CD4-positive, alpha-beta T cell treated with Interleukin-6 at 100 ng/mL for 8 hours (primary cell): ENCODE measurements at places on chromosomes 1 and 21.

DNA sequence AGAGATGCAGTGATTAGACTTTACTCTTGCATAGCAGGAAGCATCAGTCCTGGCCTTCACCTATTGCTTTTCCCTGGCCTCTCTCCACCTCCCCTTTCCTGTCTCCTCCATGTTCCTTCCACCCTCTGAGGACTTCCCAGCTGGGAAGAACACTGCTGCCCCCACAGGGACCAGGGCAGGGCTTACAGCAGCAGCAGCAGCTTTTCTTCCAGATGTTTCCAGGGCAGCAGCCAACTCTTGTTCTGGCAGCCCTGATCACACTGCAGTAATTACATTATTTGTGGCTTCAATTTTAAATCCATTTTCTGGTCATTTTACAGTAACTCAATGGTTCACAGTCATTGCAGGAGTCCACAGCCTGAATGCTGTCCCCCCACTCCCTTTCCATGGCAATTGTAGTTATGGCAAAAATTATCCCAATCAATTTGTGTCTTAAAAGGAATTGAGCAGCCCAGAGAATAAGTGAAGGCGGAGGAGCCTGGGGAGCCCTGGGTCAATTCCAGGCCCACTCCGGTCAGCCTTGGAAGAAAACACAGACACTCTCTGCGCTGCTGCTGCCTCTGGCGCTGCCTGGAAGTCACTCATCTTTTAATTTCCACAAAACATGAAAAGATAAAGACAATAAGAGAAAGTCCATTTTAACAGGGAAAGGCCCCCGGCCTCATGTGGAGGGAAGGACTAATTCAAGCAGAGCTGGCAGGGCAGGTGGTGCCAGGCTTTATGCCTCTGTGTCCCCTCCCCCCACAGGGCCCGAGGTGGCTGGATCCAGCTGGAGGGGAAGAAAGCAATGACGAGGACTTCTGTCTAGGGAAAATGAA, 148.6 kb downstream of the GRIK3 start:
- DNase-seq: no peak

- no peak for DNase-seq
These were observed 18.8 kb downstream of the LBR start for GRCh38 chr1:225409051-225409450.

- DNase-seq: no peak
These were observed 13.1 kb downstream of the MAP1LC3C start for GRCh38 chr1:241985787-241986186.

DNA sequence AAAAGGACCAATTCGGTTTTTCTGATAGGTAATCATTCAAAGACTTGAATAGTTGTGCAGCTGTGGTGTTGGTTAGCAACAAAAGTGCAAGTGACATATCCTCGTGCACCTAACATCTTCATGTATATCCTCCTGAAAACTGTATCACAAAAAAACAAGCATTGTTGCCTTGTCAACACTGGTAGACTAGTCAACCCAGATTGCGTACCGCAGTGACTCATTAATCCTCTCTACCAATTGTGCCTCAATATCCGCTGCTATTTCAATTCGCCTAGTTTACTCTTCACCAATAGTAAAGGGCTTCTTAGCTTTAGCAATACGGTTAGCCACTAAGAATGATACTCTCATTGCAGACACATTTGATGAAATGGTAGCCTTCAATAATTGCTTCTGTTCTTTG, 3.5 kb downstream of the HHAT start:
- DNase-seq: peak; percentile 51

DNA sequence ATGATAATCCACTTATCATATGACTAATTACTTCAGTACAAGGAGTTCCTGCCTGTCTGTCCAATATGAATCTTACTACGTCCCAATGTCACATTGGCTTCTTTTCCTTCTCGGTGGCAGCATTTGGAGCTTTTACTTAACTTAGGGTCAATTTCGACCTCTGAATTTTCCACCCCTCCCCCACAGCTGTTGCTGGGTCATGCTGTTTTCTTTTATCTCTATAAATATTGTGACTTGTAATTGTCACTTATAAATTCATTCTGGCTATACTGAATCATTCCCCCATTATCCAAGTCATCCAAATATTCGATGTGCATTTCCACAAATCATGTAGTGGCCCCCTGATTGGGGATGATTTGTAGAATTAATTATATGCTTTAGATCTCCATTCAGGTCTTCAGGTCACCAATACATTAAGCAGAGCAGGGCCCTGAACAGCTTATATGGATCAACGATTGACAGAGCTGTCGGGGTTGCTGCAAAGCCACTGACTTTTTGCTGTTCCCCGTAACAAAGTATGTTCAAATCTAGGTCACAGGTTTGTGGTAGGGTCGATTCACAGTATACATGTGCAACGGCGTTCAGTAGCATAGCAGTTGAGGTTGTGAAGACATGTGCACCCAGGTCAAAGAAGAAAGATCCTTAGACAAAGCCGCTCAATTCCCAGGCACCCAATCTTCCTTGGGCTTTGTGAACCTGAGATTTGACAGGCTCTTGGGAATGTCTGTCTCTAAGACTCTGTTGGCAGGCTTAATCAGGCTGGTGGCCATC, 18.3 kb upstream of the RNU1-4 start:
- no peak for DNase-seq

GRCh38 chr1:182620924-182621585, 16.9 kb upstream of the RGS16 start:
- DNase-seq: no peak

GRCh38 chr1:50651476-50652263, 228.4 kb upstream of the DMRTA2 start:
- no peak for DNase-seq

- no peak for DNase-seq
These were observed 18.5 kb downstream of the CLCA1 start for GRCh38 chr1:86487131-86487810.

- no peak for DNase-seq
These were observed 112.6 kb upstream of the ADAR start for GRCh38 chr1:154720328-154721297.

- no peak for DNase-seq
These were observed at the start of gene ELAVL4 for GRCh38 chr1:50108497-50109059. Gene ELAVL4 (plus strand): TSS chr1:50108920. CDS start chr1:50109190, 270 bp downstream.

DNA sequence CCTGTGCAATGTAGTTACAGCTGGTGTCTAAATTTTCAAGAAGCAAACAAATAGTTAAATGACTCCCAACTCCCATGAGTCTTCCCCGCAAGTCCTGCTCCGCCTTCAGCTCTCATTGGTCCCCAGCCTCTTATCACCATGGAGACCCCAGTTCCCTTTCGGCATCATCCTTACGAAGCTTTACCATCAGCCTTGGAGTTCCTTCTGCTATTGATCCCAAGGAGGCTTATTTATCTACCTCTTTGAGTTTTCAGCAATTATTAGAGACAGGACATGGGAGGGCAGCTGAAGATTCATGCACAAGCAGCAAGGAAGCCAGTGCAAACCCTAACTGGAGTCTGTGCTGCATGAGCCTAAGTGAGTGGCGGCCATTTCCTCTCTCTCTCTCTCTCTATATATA, 12.3 kb downstream of the KCNA2 start:
- DNase-seq: no peak

DNA sequence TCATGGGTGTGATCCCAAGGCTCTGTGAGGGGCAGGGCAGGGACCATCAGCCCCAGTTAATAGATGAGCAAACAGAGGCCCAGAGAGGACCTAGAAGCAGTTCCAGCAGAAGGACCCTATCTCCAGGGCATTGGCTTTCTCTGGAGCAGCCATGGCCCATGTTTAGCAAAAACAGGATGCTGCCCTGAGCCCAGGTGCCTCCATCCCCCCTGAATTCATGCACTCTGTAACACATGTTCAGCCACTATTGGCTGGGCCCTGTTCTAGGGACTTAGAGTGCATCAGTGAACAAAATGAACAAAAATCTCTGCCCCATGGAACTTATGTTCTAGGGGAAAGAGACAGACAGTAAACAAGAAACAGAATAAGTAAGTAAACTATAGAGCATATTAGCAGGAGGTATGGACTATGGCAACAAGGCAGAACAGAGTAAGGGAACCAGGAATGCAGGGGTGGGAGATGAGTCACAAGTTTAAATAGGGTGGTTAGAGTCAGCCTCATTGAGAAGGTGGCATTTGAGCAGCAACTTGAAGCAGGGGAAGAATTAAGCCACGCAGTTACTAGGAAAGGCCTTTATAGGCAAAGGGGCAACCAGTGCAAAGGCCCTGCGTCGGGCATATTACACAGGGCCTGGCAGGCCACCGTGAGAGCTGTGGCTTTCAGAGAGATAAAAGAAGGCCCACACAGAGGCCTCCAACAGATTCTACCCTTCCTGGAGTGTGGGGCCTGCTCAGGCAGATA, 185.9 kb upstream of the EDN2 start:
- DNase-seq: no peak

DNA sequence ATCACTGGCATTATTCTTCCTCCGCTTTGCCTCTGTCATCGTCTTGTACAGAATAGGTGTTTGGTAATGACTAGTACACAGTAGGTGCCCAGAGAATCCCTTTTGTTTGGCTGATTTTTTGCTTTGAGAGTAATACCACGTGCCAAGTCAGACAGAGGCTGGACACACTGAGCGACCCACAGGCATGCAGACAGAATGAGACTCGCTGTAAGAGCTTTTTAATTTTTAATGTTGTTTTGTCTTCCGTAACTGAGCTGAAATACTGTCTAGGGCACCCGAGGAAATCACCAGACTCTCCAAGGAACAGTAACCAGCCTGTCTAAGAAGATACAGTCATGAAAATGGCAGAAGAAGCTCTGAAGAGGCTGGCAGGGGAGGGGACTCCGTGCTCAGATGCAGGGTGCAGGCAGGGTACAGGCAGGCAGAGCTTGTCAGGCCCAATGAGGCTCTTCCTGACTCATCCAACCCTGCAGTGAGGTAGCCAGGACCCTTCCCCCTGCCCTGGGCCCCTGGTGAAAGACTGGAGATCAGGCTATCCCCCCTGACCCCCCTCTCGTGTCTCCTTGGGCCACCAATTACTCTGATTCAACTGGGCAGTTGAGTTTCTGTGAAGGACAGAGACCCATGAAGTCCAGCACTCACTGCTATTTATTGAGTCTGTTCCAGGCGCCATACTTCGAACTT, 60.1 kb upstream of the ECE1 start:
- DNase-seq: no peak

GRCh38 chr1:186658999-186659398, 21.2 kb downstream of the PTGS2 start:
- no peak for DNase-seq

- DNase-seq: no peak
These were observed 11.2 kb downstream of the THEMIS2 start for GRCh38 chr1:27883536-27883935.

DNA sequence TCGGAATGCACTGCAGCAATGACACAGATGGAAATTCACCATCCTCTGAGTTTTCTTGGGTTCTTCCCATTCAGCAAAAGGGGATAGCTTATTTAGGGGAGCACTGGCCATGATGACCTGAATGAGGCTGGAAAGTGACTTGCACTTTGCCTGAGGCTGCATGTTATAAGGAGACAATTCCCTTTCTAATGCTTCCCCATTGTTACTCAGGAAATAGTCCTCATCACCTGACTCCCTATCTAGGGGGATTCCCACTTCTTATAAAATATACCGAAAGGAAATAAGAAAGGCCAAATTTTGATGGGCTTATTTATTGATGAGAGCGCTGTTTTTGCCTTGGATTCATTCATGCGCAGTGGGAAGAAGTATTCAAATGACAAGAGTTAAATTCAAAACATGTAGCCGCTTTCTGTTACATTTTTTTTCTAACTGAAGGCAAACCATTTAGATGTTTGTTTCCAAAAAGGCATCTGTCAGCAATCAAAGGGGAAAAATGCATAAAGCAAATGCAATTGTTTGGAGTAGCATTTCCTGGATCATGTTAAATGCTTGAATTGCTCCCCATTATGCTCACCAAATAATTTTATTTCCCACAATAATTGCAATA, 220.3 kb upstream of the NFIA start:
- no peak for DNase-seq

- DNase-seq: no peak
These were observed 1.5 kb upstream of the PALMD start for GRCh38 chr1:99644279-99645004.

GRCh38 chr1:85857991-85858390, 149.8 kb upstream of the ZNHIT6 start:
- no peak for DNase-seq

- DNase-seq: no peak
These were observed 1016.8 kb upstream of the ADGRL4 start for GRCh38 chr1:80023358-80023757.

GRCh38 chr1:84781946-84782771, 91.9 kb upstream of the SSX2IP start:
- peak; percentile 71 for DNase-seq

GRCh38 chr1:24385160-24385940, 28.2 kb downstream of the STPG1 start:
- no peak for DNase-seq

GRCh38 chr1:25641931-25642573, 25.5 kb downstream of the MAN1C1 start:
- DNase-seq: no peak

- no peak for DNase-seq
These were observed 54.5 kb downstream of the PRDM15 start for GRCh38 chr21:41824466-41825207.

DNA sequence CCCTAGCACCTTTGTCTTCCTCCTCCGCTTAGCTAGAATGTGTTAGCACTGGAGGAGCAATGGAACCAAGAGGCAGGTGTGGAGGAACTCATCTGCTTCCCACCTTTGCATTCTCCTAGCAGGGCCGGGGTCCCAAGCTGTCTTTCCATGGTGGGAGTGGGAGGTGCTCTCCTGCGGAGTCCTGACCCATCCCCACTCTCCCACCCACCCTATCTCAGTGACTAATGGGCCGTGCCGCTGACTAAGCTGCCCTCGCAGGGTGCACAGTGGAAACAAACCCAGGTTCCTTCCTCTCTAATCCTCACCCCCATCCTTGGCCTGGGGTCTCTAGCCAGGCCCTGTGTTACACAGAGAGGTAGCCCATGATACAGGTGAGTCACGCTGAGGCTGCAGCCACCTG, 177.5 kb downstream of the HIVEP3 start:
- no peak for DNase-seq

DNA sequence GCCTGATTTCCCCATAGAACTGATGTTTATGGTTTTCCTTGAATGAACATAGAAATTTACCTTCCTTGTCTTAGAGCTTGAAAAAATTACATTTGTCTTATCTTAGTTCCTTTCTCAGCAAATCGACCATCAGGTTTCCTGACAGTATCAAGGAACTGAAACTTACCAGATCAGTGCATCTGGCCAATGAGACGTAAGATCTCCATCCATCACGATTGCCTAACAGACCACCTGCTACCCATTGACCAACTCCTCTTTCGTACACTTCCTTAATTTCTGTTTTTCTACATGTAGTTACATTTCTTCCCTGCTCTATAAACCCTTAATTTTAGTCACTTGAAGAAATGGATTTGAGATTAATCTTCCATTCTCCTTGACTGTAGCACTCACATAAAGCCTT, 57.4 kb upstream of the TMPRSS15 start:
- DNase-seq: no peak

- DNase-seq: no peak
These were observed 43.2 kb downstream of the ELK4 start for GRCh38 chr1:205588636-205589035.

- no peak for DNase-seq
These were observed 33.6 kb upstream of the DENND1B start for GRCh38 chr1:197808880-197809279.

- DNase-seq: no peak
These were observed 38.6 kb downstream of the NFIA start for GRCh38 chr1:61120998-61121397.
